ENCODE measurements at places on chromosomes 7 and 10.

DNA sequence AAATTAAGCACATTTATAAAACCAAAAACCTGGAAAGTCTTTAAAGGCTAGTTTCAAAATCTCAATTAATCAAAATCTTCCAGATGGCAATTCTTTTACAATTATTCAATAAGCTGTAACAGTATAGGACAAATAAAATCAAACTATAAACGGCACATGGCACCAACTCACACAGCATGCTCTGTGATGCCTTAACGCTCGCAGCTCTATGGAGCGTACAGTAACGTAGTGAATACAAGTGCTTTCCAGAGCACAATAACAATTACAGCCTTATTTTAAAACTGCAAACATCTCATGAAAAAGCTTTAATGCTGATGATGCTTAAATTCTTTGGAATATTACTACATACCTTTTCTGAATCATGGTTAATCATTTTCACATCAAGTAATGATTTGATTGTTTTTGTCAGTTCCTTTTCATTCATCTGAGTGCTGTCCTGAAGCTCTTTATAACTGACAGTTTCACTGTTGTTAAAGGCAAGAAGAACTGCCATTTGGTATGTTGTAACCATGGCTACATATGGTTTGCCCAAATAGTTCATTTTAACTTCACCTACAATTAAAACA lies 74.2 kb downstream of the CUL2 start:
- DNase-seq: no peak

DNA sequence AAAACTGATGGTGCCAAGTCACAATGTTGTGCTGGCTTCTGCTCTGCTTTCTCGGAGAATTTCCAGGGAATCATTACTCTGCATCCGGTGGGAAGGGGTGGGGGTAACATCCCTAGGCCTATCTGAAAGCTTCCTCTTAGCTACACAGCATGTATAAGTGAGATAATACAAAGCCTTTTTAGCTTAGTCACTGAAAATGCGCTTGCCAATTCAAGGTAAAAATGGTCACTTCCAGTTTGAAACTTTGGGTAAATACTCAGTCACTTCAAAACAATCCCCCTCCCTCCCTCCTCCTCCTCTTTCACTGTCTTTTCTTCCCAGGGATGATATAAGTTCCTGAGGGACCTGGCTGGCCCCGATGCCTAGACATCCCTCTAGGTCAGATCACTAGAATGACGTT lies 57.3 kb upstream of the APBB1IP start:
- no peak for DNase-seq

GRCh38 chr10:131081786-131082185 lies 229.7 kb downstream of the TCERG1L start:
- DNase-seq: no peak

DNA sequence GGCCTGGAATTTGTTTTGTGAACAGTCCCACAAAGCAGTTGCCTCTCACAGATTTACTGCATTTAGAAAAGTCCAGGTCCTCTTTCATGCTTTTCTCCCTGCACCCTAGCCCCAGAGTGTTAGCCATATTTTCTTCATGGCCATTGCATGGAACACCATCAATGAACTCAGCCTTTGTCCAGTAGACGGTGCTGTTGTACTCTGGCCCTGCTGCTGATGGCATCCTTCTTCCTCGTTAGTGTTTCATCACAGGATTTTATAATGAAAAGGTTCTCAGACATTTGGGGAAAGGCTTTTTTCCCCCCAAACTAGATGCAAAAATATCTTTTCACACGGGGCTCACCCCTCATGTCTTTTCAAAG lies 93.0 kb upstream of the SLC25A13 start:
- DNase-seq: peak; percentile 3

GRCh38 chr7:12851841-12852240 lies 164.4 kb downstream of the ARL4A start:
- no peak for DNase-seq

Measured in activated gamma-delta T cell treated with anti-CD3 and anti-CD28 coated beads, Interleukin-2, amount 50 U/mL, for 16 hours (primary cell).